ENCODE measurements at places on chromosomes 7 and 10.
A peak's percentile ranks its signal among the peaks of the same experiment; 100 is the strongest.

GRCh38 chr7:155375337-155376277 is 77.9 kb downstream of the INSIG1 start:
- DNase-seq = no peak

DNA sequence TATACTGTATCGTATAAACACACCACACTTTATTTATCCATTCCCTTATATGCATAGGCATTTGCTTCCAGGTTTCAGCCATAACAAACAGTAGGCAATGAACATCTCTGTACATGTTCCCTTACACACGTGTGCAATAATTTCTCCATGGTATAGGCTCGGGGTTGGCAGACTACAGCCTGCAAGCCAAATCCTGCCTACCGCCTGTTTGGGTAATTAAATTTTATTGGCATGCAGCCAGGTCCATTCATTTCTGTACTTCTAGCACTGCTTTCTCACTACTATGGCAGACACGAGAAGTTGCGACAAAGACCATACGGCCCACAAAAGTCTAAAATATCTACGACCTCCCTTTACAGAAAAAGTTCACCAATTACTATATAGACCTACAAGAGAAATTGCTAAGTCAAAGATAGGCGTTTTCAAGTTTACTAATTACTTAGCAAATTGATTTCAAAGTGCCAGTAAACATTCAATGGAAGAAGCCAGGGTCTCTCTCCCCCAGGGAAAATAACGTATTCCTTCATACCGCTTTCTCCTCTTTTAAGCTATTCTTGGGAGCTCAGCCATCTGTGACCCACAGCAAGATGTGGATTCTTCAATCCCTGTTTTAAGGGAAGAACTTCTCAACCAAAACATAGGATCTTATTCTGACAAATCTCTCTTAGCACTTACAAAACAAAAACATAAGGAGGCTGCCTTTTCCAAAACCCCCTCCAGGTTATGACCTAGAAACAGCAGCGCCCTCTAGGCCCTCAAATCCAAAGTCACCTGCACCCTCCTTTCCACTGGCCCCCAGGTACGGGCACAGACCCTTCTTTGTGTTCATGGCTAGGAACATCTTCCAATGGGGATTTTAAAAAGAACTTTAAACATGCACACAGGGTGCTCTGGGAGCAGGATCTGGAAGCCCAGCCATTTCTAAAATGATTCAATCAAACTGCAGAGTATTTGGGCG is 100.5 kb downstream of the FGFR2 start:
- no peak for DNase-seq

GRCh38 chr10:121694327-121694965 is 96.2 kb upstream of the FGFR2 start:
- DNase-seq = no peak

- DNase-seq = no peak
Observed at GRCh38 chr10:83448013-83448412, 691.3 kb upstream of the GHITM start.

GRCh38 chr10:129960481-129961156 is 3.5 kb downstream of the EBF3 start:
- DNase-seq = no peak

DNA sequence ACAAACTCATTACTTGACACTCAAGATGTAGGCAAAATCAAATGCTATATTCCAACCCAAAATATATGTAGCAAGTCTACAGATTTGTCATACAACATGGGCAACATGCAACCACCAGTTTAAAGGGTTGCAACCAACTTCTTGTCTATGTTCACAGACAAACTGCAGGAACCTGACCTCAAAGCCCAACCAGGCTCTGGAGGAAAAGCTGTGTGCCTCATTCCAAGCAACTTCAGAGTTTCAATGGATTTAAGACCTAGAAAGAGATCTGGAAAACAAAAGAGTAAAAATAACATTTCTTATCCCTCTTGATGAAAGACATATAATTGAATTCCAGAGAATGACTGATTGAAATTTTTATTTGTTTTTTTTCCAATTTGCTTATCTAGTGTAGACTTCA is 300.5 kb upstream of the ETV1 start:
- no peak for DNase-seq

- DNase-seq = peak; percentile 45
Observed at GRCh38 chr10:79285315-79286197, 61.7 kb upstream of the PPIF start.

- DNase-seq = no peak
Observed at GRCh38 chr7:28200598-28200997, 20.0 kb upstream of the JAZF1 start.

DNA sequence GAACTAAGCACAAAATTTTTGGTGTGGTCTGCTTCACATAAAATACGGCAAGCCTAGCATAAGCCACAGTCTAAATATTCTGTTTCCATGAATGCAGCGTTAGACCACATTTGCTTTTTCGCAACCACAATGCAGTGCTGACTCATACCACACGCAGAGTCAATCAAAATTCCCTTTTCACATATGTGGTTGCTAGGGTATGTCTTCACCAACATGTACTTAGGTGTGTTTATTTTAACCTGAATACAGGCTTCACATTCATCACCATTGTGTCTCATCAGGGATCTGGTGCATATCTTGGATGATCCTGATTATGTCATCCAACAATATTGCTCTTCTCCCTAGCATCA is 90.8 kb downstream of the CHN2 start:
- peak; percentile 35 for DNase-seq

- DNase-seq = no peak
Observed at GRCh38 chr7:117020591-117020973, 67.3 kb downstream of the ST7 start.

GRCh38 chr7:828793-829561 is 3.3 kb upstream of the SUN1 start:
- DNase-seq = no peak

DNA sequence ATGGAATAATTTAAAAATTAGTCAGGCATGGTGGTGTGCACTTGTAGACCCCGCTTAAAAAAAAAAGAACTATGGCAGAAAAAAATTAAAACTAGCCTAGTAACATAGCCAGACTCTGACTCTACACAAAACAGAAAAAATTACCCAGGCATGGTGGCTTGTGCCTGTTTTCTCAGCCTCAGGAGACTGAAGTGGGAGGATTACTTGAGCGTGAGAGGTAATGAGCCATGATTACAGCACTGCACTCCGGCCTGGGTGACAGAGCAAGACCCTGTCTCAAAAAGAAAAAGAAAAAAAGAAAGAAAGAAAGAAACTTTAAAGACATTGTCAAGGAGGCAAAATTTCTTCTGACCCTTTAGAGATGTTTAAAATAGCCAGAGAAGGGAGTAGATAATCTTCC is 109.0 kb upstream of the TMEM106B start:
- no peak for DNase-seq

- no peak for DNase-seq
Observed at GRCh38 chr10:103617602-103618385, 124.3 kb downstream of the NEURL1 start.

GRCh38 chr10:77608281-77608680 is 29.3 kb downstream of the KCNMA1 start:
- DNase-seq = no peak

DNA sequence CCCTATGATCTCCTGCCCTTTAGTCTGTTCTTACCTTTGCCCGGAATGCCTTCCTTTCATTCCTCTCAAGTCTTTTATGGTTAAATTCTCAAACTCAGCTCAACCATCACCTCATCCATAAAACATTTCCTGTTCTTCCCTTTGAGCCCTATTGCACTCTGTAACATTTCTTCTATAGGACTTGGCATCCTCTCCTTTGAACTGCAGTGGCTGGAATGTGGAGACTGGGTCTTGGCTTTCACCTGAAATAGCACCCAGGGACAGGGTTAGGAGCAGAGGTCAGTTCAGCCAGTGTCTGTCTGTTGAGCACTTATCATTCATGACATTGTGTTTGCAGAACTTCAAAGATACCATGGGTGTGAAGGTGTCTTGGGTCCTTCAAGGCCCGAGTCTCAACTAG is 7.2 kb downstream of the NFE2L3 start:
- no peak for DNase-seq

DNA sequence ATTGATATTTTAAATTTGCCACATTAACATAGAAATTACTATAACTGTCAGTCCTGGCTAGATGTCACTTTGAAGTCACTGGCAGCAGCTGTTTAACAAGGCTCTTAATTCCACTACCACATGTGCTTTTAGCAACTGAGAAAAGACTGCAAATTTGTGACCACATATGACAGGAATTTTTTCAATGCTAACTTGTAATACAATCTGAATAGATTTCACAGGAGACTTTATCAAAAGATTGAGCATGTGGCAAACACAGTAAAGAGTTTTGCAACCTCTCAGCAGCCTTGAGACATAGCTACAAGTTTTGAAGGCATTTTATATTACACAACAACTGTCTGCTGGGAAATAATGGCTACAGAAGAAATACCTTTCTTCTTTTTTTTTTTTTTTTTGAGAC is 73.0 kb downstream of the MICU1 start:
- no peak for DNase-seq

DNA sequence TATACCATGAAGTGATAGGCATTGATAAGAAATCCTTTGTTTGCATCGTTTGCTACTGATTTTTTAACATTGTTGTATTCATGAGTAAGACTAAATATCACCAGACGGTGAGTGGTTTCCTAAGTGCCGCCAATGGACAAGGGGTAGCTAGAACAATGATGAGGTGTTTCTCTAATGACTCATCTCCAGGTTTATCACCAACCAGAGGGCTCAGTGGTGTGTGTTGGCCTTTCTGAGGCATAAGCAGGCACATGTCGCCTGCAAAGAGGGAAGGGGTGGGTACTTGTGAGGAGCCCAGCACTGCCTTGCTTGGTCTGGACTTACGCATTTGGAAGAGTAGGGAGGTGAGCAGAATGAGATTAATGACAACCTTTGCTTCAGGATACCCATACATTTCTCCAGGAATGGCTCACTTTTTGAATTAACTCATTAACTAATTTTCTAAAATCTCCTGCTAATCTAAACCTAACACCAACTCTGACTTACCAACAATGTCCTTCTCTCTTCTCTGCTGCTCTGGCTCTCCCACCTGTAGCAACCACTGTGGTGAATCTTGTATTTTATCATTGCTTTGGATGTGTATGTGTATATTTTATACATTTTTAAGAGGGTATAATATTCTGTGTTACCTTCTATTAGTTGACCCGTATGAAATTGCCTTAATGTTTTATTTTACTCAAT is 722.6 kb downstream of the GRID1 start:
- DNase-seq = no peak

DNA sequence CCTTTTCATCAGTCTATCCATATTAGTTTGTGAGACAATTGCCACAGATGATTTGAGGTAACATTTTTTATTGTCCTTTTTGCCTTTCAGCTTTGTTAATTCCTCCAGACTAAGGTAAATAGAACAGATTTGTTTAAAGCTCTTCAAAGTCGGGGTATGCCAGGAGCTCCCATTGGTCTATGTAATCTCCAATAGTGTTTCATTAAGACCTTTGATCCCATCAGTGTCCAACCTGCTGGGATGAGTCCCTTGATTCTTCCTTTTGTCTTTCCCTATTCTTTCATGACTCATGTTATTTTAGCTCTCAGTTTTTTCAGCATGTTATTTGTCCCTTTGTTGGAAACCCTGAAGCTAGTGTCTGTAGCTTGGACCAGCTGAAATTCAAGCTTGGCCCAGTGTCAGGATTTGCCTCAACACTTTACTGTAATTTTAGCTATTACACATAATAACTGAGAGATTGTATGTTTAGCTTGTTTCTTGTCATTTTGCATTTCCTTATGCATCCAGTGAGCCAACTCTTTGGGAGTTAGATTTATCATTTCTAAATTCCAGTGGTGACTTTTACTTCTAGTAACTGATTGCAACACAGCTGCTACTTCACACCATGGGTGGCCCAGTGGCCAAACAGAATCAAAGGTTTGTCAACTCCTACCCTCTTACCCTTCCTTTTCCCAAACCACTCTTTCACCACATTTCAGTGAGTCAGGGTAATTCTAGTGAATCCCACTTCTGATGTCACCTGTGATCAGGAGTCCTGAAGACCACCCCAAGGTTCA is 15.3 kb downstream of the AGBL3 start:
- no peak for DNase-seq

DNA sequence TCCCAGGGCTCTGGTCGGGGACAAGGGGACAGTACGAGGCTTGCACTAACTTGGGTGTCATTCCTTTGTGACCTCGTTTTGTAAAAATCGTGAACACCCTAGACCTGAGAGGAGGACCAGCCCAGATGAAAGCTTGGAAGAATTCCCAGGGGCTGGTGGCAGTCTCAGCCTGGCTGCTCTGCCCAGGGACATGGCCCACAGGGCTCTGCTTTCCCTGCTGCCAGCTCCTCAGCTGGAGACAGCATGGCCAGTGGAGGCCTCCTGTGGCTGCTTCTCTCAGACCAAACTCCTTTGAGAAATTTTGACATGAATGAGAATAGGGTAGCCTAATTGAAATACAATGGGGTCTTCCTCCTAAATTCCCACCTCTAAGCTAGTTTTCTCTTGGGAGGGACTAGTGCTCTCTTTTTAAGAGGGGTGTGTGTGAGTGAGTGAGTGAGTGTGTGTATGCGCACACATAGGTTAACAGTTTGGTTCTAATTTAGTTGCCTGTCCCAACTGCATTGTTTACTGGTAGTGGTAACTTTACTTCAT is 140.3 kb upstream of the EFCAB10 start:
- no peak for DNase-seq

DNA sequence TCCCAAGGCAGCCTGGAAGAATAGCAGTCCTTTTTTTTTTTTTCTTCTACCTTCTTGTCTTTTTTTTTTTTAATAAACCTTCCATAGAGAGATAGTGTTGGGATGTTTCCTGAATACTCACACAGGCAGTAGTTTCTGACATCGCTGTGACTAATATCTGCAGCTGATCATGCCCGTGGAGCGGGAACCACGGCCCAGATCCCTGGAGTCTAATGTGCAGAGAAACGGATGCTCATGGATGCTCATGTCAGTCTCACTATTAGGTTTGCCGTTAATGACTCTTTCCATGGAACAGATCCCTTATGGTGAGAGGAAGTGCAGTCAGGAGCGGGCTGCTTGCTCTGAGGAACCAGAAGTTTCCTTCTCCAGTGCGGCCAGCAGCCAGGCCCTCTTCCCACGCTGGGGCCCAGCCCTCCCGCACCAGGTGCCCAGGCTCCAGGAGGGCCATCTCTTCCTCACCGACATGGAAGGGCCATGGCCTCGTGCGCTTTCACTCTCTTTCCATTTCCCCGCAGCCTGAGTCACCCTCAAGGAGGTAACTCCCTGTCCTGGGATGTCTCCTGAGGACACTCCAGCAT is 132.5 kb downstream of the WDR37 start:
- DNase-seq = no peak

DNA sequence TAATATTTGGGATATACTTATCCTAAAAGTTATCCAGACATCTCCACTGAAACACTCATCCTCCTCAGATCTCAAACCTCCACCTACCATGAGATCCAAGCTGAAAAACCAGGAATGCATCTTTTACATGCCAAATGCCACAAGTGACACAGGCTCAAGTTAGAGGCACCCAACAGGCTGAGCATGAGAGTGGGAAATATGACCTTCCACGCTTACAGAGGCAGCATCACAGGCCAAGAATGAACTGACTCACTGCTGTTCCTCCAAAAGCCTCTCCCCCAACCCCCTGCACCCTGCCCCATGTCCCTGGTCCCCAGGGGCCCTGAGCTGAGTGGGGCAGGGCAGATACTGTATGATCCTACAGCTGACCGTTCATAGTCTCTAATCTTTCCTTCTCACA is 4.8 kb upstream of the MTPAP start:
- no peak for DNase-seq

- DNase-seq = no peak
Observed at GRCh38 chr7:100812729-100813128, 14.6 kb downstream of the EPHB4 start.

GRCh38 chr7:150972023-150972468 is 6.1 kb downstream of the KCNH2 start:
- DNase-seq = no peak
